ENCODE measurements at places on chromosomes 1 and 21. TPM values are rescaled to one million over a fixed set of nuclear protein-coding genes. Genes with fewer than 3 reads are reported as not detected.
A peak's percentile ranks its signal among the peaks of the same experiment; 100 is the strongest.

LORICRIN gene
- not detected for total RNA-seq

AVPR1B gene
- total RNA-seq: not detected

TRIM58 gene
- total RNA-seq: 0.36 TPM

HSD3B2 gene
- total RNA-seq: not detected

SLX9 gene
- 9.4 TPM for total RNA-seq

GBP2 gene
- total RNA-seq: 55.0 TPM

CFAP45 gene
- 0.29 TPM for total RNA-seq

TSPAN2 gene
- 2.1 TPM for total RNA-seq

LTN1 gene
- 26.5 TPM for total RNA-seq

- no peak for DNase-seq
Measured at GRCh38 chr1:78640462-78640861, 9.2 kb upstream of the IFI44 start.

DNA sequence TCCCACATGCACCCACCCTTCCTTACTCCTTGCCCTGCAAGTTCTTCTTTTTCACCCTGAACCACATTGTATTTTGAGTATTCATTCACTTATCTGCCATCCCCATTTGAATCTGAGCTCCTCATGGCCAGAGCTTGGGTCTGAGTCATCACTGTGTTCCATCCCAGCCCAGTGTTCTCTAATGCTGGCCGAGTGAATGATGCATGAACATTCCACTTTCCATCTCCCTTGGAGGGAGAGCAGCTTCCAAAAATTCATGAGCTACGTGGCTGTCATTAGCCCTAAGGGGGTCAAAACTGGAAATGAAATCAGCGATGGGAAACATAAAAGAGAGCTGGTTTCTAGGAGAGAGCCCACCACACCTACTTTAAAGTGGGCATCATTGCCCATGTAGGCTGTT, 187.0 kb upstream of the USP24 start:
- peak; percentile 86 for DNase-seq

DNA sequence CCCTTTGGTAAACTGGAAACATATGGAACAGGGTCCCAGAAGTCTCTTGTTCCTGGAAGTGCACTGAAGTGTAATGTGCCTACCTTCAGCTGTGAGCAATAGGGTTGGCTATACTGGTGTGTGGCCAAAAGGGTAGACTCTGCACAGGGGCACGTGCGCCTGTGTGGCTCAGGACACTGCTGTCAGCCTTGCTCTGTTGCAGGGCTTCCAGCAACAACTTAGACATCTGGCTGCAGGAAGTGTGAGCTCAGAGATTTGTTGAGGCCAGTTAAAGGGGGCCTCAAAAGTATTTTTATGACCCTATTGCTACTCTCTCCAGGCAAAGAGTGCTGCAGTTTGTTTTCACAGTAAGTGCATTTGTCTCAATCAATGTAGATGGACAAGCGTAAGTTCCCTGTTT, 7.5 kb downstream of the CTPS1 start:
- no peak for DNase-seq

GRCh38 chr21:42829954-42830353, 49.4 kb downstream of the WDR4 start:
- peak; percentile 54 for DNase-seq

GRCh38 chr1:206472024-206472423, 1.7 kb downstream of the IKBKE start:
- no peak for DNase-seq

DNA sequence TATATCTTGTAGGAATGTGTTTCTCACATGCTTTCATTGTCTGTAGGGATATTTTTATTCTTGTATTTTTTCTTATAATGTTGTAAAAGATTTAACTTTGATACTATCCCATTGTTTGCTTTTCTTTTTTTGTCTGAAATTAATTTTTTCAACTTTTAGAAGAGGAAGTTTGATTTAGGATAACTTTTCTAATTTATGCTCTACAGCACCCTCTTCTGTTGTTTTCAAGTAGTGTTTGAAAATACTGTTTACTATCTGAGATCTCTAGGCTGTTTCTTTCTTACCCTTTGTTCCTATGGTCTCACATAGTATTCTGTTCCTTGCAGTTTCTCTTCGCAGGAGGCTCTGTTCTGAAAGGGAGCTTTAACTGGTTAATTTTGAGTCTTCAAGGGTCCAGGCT, 21.9 kb downstream of the ABCD3 start:
- DNase-seq: no peak

GRCh38 chr1:38502758-38503157, 356.8 kb downstream of the RRAGC start:
- DNase-seq: no peak

GRCh38 chr1:159120317-159120716, 43.8 kb upstream of the AIM2 start:
- no peak for DNase-seq

DNA sequence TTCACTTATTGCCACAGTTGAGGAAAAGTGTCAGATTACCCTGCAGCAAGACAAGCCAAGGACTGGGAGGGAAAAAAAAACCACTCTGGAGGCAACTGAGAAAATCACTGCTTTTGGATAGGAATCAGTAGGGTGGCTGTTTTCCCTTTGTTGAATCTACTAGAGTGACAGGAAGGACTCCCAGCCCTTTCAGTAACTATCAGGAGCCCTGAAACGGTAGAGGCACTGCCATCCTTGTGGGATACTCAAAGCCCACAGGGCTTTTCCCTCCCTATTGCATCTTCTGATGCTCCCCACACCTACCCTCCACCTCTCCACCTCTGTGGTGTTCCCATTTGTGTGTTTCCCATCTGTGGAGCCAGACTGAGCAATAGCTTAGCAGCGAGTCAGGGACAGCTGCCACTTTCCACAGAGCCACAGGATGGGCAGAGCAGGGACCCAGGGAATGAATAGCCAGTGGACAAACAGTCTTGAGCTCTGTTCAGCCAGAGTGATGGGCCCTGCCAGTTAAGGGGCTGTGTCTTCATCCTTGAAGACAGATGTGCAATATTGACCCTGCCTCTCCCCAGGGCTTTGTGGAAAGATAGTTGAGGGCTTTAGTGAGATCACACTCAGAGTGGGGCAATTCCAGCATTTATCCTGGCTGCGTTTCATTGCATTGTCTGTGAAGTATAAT, 13.9 kb downstream of the UBIAD1 start:
- DNase-seq: peak; percentile 74

DNA sequence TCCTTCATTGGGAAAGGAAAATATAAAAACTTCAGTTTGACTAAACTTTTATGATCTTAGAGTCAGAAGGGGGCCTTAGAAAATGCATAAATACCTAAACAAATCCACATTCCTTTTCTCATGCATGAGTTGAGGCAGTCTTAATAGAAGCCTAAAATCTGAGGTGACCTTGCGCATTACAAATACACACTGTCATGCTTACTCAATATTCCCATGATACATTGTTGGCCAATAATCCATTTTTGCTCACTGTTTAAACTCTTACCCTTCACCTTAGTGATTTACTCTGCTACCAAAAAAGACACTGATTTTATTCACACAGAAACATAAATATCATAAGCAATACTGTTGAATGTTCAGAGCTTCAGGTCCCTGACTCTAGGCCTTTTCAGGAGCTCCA, 19.1 kb upstream of the TMCO1 start:
- peak; percentile 22 for DNase-seq

- DNase-seq: no peak
Measured at GRCh38 chr1:222278501-222278900, 269.4 kb downstream of the HHIPL2 start.

DNA sequence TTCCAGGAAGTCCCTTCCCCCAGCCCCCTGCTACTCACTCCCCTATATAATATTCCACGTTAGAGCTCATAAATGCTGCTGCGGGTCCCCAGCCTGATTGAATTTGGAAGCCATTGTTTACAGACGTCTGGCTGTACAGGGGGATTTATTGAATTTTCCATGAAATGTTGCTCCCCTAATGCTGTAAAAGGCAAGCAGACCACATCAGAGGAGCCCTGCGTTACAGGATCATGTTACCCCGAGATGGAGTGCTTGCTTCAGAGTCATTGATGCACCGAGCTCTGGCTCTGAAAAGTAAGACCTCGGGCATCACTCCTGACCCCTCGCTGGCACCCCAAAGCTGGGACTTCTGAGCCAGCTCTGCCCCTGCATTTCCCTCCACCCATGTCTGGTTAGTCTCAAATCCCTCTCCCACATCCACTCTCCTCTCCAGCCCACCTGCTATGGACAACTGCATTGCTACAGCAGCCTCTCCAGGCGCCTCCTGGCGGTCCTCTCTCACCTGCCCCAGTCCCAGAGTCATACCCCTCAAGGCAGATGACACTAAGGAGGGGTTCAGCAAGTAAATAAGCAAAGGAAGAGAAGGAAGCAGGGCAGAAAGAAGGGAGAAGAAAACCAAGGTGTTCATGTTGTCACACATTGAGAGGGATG, 127.8 kb downstream of the TMEM53 start:
- DNase-seq: peak; percentile 27

DNA sequence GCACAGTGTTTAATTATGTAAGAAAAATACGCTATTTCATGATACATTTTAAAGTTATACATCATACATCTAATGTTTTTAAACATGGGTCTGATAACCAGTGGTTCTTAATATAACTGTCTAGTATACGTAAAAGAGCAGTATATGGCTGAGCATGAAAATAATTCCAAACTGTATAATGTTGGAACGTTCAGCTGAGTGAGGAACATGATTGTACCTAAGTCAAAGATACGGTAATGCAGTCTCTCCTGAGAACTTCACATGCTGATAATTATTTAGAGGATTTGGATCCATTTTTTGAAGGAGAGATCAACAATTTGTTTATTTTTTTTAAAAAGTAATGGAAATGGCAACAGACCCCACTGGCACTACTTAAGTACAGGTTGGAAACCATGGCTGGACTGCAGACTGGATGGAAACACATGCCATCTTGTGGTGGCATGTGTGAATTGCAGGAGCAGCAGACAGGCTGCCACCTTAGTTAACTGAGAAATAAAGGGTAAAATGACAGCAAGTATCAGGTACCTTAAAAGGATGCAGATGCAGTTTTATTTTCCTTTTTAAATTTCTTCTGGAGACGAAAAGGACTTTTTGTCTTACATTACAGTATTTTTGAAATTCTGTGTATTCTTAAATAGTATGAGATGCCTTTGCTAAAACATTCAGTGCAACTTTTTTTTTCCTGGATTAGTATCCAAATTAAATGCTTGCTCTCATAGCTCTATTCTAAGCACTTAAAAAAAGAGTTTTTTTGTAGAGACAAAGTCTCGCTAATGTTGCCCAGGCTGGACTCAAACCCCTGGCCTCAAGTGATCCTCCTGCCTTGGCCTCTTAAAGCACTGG, 73.8 kb downstream of the MTR start:
- DNase-seq: no peak

- DNase-seq: no peak
Measured at GRCh38 chr1:114892194-114892918, 37.7 kb downstream of the SYCP1 start.
